Activated CD4-positive, alpha-beta T cell treated with anti-CD3 and anti-CD28 coated beads, Interleukin-2, amount 10 ng/mL, durations not matched to agents 7 days and 5 days (primary cell): ENCODE measurements at places on chromosomes 2 and 18. TPM values are rescaled to one million over a fixed set of nuclear protein-coding genes. Genes with fewer than 3 reads are reported as not detected.

- no peaks in the 10 kb centered on the region for H3K36me3 ChIP-seq
- H3K4me1 ChIP-seq, result no peaks in the 10 kb centered on the region
- DNase-seq, result no peak
- no peaks in the 10 kb centered on the region for H3K27me3 ChIP-seq
- H3K4me3 ChIP-seq, result no peak overlapping the region
These were observed 81.2 kb downstream of the GATA6 start for GRCh38 chr18:22250591-22250996.

DNA sequence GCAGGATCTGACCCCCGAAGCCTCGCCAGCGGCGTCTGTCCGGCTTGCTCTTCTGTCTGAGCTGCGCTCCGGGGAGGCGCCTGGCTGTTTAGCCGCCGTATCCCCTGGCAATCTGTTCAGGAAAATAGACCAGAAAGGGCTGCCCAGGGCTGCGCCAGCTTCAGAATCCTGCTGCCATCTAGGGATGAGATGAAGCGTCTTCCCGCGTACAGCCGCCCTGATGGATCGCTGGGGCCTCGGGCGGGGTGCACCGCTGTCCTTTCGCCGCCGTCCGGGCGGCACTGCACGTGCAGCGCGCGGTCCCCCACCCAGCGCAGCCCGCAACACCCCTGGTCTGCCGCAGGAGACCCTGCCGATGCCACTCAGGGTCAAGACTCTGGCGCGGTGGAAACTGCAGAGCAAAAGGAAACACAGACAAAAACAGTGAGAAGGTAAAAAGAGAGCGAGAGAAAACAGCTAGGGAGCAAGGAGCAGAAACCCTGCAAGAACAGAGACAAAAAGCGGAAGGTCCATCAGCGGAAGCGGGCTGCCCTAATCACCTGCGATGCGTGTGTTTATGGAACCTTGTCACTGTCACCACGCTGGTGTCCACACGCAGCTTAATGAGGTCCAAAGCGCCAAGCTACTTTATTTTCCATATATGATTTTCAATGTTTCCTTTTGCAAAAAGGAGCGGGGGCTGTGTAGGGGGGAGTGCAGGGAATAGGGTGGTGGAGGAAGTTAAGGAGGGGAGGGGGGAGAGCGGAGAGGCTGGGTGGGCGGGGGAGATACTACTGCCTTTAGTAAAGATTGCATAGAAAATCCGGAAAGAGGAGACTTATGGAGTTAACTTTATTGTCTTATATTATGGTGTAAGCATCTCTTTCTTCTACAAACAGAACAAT, 2113.3 kb upstream of the PIK3C3 start:
- no peak overlapping the region for H3K4me3 ChIP-seq
- no peaks in the 10 kb centered on the region for H3K36me3 ChIP-seq
- no peaks in the 10 kb centered on the region for H3K4me1 ChIP-seq
- peaks cover 22% of the 10 kb centered on the region for H3K27me3 ChIP-seq

KCNG2 gene
- total RNA-seq, result not detected

- no peak overlapping the region for H3K27ac ChIP-seq
- no peaks in the 10 kb centered on the region for H3K4me1 ChIP-seq
- peaks cover 18% of the 10 kb centered on the region for H3K27me3 ChIP-seq
- no peaks in the 10 kb centered on the region for H3K36me3 ChIP-seq
These were observed 32.2 kb upstream of the SPRED2 start for GRCh38 chr2:65464604-65465003.

- no peak for DNase-seq
- H3K27ac ChIP-seq, result no peak overlapping the region
- no peaks in the 10 kb centered on the region for H3K36me3 ChIP-seq
These were observed 136.2 kb upstream of the RASGRP3 start for GRCh38 chr2:33340280-33340679.

- DNase-seq, result no peak
- H3K36me3 ChIP-seq, result no peaks in the 10 kb centered on the region
- H3K27ac ChIP-seq, result no peak overlapping the region
- H3K27me3 ChIP-seq, result peaks cover 1% of the 10 kb centered on the region
- no peak overlapping the region for H3K4me3 ChIP-seq
These were observed 38.4 kb downstream of the TBC1D8 start for GRCh38 chr2:101112772-101113157.

DNA sequence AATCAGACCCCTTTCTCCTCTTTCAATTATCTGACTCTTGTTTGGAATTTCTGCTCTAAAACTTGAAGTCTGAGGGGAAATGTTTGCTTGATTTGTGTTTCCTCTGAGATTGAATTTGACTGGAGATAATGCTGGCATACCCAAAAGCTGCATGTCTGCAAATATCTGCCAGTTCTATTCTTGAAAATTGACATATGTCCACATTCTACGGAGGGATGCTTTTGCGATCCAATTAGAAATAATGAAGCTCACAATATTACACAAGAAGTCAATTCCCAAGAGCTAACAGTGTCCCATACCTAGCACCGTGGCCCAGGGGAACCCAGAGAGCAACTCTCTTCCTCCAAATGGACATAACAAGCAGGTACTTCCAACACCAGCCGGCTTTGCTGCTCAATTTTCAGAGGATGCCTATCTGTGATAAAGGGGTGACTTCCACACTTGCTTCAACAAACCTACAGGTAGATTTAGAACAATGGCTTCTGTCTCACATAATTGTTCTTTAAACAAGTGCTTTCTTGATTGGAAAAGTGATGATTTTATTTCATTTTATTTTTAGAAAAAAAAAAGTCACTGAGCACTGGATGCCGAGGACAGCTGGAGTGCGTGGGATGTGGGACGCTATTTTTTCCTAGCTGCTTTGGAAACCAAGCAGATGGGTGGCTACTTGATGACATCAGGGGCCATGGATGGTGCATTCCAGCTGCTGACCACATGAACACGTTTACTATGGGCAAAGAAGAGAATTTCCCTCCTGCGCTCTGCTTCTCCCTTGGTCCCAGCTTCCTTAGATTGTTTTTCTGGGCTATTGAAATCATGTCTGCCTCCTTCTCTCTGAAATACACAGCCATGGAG, 488.9 kb downstream of the RNF144A start:
- peaks cover 30% of the 10 kb centered on the region for H3K27me3 ChIP-seq
- no peaks in the 10 kb centered on the region for H3K36me3 ChIP-seq
- H3K4me1 ChIP-seq, result peaks cover 14% of the 10 kb centered on the region
- H3K27ac ChIP-seq, result no peak overlapping the region

DNA sequence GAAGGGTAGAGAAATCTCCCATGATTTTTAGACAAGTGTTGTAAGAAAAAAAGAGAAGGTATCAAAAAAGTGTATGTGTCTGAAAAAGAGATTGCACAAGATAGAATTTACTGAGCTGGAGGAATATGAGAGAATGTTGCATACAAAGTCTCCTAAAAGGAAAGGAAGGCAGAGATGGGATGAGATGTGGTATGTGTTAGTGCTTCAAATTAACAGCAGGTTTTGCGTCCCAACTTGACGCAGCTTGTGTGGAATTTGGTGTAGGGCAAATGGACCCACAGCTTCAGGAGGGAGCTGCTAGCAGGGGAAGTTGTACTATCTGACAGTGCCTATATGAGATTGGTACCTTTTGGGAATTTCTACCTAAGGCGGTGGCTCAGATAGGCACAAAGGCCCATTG, 9.0 kb upstream of the RASGRP3 start:
- no peaks in the 10 kb centered on the region for H3K36me3 ChIP-seq
- no peaks in the 10 kb centered on the region for H3K27me3 ChIP-seq
- DNase-seq, result no peak
- H3K4me1 ChIP-seq, result no peaks in the 10 kb centered on the region

DNA sequence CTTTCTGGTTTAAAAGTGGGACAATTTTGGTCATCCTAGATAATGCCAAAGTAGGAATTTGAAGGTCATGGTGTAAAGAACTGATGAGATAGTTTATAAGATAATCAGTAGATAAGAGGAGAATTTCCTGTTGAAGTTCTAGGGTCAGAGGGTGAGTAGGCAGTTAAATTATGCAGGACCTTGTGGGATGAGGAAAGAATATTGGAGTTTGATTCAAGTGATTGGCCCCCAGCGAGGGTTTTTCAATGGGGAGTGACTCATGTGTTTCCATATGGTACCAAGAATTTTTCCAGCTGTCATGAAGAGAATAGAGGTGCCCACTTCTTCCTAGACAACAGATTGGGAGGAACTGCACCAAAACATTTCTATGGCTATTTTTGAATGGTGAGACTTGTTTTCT, 940.2 kb upstream of the ZEB2 start:
- H3K27ac ChIP-seq, result no peak overlapping the region
- no peaks in the 10 kb centered on the region for H3K36me3 ChIP-seq
- H3K4me1 ChIP-seq, result no peaks in the 10 kb centered on the region
- peaks cover 12% of the 10 kb centered on the region for H3K27me3 ChIP-seq
- no peak overlapping the region for H3K4me3 ChIP-seq
- no peak for DNase-seq

DNA sequence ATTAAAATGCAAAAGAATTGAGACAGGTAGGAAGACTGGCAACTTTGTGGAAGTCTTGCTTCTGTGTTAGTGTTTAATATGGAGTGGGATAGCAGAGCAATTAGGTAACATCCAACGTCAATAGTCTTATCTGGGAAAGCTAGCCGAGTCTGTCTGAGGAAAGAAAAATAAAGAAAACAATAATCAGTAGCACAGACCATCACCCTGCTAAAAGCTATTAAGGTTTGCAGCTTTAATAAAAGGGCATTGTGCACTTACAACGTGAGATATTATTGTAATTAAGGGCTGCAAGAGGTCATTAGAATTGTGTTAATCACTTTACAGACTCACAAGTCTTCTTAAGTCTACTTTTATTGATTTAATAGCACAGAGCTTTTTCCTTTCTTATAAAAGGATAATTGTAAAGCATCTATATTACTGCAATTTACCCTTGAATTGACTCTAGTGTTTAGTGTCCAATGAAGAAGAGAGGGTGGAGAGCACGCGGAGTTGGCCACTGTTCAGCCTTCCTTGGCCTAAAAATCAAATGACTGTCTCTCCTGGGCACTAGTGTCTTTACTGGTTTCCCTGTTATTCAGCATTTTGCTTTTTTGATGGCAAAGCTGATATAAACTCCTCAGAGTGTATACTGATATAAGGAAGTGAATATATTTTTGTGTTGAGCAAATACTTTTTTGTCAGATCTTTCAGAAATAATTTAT, 2.0 kb downstream of the CDH7 start:
- no peaks in the 10 kb centered on the region for H3K36me3 ChIP-seq
- H3K27me3 ChIP-seq, result peaks cover 10% of the 10 kb centered on the region
- H3K4me3 ChIP-seq, result no peak overlapping the region

DNA sequence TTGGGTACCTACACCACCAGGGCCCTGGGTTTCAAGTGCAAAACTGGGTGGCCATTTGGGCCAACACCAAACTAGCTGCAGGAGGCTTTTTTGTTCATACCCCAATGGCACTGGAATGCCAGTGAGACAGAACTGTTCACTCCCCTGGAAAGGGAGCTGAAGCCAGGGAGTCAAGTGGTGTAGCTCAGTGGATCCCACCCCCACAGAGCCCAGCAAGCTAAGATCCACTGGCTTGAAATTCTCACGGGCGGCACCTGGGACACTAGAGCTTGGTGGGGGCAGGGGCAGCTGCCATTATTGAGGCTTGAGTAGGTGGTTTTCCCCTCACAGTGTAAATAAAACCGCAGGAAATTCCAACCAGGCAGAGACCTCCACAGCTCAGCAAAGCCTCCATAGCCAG, 46.0 kb upstream of the FAM110C start:
- no peak overlapping the region for H3K4me3 ChIP-seq
- DNase-seq, result no peak
- H3K4me1 ChIP-seq, result no peaks in the 10 kb centered on the region
- H3K36me3 ChIP-seq, result no peaks in the 10 kb centered on the region
- H3K27me3 ChIP-seq, result no peaks in the 10 kb centered on the region

DNA sequence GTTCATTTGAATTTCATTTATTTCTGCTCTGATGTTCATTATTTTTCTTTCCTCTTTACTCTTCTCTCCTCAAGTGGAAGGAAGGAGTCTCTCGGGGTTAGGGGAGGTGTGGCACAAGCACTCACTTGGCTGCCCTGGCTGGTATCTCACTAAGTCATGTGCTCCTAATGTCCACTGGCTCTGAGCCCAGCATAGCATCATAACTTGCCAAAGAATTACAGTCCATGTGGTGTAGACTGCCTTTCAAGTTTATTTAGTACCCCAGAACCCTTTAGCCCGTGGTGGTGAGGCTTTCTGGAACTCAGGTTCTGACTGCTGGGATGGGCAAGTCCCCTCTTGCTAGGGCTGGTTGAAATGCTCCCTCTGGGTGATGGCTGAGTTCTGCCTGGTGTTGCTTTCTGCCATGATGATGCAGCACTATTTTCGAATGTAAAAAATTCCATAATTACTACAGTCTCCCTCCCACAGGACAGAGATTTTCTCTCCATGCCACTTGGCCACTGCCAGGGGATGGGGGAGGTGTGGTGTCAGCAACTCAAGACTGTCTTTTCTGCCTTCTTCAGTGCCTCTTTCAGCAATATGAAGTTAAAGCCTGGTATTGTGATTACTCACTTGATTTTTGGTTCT, 22.2 kb downstream of the SPAG16 start:
- H3K27me3 ChIP-seq, result no peaks in the 10 kb centered on the region
- H3K4me1 ChIP-seq, result no peaks in the 10 kb centered on the region
- no peak overlapping the region for H3K27ac ChIP-seq
- peaks cover 32% of the 10 kb centered on the region for H3K36me3 ChIP-seq
- no peak overlapping the region for H3K4me3 ChIP-seq
